ENCODE measurements at places on chromosomes 12 and 14.

DNA sequence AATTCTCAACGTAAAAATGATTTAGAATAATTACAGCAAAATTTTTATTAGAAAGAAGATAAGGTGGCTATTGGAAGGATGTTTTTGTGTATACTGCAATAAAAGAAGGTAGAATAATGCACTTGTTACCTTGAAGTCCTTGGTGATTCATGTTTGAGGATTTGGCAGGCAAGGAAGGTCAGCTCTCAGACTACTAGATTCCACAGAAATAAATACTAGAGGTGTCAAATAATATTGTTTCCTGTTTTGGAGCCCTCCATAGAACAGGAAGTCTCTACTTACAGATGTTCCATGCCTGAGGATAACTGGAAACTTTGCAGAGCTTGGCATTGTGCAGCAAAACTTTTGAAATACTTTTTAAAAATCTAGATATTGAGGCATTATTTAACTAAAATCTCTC lies 284.3 kb upstream of the SYT1 start:
- no peak for DNase-seq

DNA sequence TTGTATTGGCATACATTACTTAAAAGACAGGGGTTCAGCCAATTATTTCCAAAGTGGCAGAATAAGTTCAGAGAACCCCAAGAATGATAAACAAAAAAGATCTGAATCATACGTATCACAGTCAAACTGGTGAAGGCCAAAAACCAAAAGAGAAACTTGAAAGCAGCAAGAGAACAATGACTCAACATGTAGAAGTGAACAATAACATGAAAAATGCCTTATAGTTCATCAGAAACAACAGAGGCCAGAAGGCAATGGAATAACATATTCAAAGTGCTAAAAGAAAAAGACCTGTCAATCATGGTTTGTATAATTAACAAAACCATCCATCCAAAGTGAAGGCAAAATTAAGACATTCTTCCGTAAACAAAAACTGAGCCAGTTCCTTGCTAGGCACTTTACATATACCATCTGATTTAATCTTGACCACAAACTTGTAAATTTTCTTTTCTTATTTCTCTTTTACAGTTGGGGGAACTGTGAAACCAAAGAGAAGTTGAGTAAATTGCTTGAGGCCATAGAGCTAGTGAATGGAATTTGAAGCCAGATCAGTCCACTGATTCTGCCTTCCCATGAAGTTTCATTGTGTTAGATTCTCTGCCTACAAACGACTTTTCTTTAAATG lies 232.1 kb upstream of the SEL1L start:
- DNase-seq = no peak

DNA sequence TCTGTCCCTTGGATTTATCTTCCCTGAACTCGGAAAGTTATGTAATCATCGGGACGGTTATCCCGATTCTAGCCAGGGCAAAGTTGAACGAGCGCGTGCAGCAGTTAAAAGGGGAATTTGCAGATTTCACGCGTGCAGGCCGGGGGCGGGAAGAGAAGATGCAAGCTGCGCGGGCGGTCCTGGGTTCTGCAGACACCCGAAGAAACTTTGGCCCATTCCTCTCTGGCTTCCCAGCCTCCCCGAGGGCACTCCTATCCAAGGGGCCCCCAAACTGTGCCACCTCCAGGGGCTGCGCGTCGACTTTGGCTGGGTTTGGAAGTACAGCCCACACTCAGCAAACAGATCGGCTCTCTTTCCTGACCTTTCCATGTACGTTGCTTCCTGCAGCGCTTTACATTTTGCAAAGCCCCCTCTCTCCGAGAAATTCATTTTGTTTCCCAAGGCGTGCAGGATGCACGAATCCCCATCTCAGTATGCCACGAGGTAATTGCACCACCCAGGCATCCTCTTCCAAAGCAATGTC lies 941 bp upstream of the PPP1CC start:
- peak; percentile 12 for DNase-seq

GRCh38 chr14:75427126-75427481 lies 718 bp upstream of the JDP2 start:
- DNase-seq = no peak

DNA sequence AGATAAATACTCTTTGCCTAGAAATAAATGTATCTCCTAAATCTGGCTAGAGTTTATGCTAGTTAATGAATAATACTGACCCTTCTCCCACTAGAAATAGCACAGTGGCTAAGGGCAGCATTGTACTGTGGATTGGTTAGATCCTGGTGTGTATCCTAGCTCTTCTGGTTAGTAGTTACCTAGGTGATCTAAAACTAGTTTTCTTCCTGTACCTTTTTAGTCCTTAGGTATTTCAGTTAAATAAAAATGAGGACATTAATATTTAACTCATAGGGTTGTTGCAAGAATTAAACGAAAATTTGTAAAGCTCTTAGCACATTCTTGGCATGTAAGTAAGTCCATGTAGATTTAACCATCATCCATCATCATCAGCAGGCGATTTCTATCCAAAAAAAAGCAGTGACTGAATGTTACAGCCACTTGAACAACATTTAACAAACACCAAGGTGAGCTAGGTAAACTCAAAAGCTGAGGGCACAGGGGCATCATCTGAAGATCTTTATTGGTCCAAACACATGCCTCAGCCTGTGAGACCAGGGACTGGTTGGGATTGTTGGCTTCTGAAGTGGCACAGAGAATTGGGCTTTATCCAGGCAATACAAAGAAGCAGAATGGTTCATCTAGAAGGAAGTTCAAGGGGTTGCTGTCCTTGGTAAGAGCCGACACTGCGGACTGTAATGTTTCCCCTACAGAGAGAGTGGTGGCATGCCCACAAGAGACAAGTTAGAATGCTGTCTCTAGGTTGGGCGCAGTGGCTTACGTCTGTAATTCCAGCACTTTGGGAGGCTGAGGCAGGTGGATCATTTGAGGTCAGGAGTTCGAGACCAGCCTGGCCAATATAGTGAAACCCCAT lies 100.8 kb downstream of the GAS2L3 start:
- DNase-seq = no peak

GRCh38 chr14:102759456-102760187 lies 17.6 kb upstream of the TRAF3 start:
- no peak for DNase-seq

GRCh38 chr14:95068521-95068920 lies 88.8 kb downstream of the DICER1 start:
- no peak for DNase-seq

GRCh38 chr14:102015771-102016170 lies 51.4 kb downstream of the DYNC1H1 start:
- no peak for DNase-seq

DNA sequence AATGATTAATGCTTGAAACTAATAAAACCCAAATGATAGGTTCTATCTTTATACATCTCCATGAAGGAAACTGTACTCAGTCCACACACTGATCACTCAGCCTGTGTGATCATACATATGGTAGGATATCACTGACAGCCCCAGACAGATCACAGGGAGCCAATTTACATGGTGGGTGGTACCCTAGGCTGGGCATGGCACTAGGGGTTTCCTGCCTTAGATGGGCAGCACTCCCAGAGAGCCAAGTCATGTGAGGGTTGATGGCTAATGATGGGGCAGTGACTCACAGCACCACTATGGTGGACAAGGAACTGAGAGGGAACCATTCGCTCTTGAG lies 89.6 kb upstream of the PTPRR start:
- DNase-seq = no peak

DNA sequence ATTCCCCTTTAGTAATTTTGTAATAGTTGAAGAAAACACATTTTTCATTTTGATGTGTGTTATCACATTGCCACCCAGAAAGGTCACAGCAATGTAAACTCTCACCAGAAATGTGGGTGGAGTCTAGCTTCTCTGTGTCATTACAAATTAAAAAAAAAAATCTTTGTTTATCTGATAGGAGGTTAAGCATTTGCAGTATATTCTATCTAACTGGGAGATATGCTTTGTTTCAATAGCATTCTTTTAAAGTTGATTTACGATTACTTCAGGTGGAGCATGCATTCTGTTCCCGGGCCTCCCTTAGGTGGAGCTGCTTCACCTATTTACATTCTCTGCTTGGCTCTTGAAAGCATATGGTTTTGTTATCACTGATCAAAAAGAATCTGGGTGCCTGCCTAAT lies 7.8 kb downstream of the ADIPOR2 start:
- DNase-seq = no peak

- DNase-seq = no peak
Measured at GRCh38 chr12:24864796-24865125, 84.1 kb downstream of the BCAT1 start.

DNA sequence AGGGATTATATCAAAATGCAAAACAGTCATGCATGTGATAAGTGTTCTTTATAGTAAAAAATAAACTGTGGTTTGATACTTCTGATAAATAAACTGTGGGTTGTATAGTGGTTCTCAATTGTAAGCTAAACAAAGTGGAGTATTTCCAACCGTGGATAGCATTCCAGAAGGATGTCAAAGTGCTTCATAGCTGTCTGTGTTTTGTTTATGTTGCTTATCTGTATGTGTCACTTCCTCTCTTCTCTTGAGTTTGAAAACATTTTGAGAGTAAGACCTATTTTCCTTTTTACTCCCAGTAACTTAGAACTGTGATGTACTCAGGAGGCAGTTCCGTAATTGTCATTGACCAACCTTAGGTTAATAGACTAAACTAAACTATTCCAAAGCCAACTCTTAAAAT lies 415.8 kb downstream of the TMTC2 start:
- DNase-seq = no peak

DNA sequence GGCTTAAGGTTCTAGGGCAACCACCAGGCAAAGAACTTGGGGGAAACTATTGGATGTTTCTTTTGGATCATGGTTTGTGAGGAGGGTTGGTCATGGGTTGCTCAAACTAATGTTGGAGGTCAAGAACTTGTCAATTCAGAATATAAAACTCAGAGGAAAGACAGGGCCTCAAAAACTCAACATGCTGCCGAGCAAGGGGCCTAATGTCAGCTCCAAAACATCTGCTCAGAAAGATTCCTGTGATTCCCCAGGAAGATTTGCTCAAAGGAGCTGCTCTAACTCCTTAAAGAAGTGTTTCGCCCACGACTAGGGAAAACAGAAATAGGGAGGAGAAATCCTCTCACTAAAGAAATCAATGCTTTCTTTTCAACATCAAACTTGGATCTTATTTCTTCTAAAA lies 3.7 kb upstream of the IGF1 start:
- no peak for DNase-seq
